ENCODE measurements at places on chromosomes 1 and 21.

- DNase-seq = no peak
These were observed 4.8 kb upstream of the C8A start for GRCh38 chr1:56849750-56850149.

GRCh38 chr1:156515956-156516355 is 15.4 kb upstream of the MEF2D start:
- no peak for DNase-seq

DNA sequence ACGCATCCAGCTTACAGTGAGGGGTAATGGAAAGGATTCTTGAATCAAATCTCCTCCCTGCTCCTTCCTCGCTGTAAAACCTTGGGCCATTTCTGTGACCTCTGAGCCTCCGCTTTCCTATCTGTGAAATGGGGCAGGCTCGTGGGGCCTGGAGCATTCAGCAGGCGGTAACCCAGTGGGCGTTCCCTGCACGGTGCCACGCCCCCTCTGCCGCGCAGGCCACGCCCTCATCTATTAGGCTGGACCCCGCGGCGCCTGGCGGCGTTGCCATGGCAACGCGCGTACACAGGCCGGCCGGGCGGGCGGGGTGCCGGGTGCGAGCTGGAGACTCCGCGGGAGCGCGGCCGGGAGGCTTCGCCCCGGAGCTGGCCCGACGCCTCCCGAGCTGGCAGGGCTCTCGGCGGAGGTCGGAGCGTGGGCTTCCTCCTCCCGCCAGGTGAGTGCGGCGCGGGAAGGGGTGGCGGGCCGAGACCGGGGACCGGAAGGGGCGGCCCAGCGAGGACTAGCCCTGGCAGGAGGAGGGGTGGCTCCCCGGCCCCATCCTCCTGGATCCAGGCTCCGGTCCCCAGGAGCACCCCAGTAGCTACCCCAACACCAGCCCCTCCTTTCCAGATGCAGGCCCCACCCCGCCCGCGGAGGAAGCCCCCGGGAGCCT is at the start of gene FHAD1:
TSS of gene FHAD1 (plus strand) at position 264 of the 655 bp plus-strand sequence. CDS start 4,562 bp downstream, outside the sequence.
- peak; percentile 43 for DNase-seq

- no peak for DNase-seq
These were observed 81.6 kb downstream of the PAX7 start for GRCh38 chr1:18712252-18712600.

DNA sequence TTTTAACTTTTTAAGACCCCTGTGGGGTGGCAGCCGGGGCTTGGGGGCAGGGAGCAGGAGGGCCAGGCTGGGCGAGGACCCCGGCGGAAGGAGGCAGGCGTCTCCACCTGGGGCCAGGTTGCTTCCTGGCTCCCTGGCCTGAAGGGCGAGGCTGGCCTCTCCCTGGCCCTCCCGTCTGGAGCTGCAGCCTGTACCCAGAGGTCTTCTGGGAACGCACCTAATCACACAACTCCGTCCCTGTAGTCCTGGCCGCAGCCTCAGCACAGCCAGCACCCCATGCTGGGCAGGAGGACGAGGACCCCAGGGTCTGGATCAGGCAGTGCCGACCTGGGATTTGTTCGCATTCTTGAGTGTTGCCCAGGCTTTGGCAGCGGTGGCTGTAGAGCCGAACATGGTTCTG is 14.1 kb upstream of the TTC34 start:
- DNase-seq = no peak

DNA sequence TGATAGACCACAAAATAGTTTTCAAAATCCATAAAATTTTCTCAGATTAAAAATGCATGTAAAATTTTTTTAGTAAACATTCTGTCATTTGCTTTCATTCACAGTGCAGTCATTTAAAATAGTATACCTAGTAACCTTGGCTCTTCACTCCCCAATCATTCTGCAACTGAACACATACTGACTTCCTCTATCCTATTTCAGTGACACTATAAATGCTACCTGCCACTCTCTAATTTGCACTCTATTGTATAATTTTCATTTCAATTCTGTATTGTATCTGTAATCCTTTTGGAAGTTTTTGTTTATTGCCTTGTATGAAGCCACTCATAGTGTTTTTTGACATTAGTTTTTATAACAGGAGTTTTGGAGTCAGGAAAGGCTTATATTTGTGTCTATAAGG is 1029.1 kb upstream of the NCAM2 start:
- DNase-seq = no peak

GRCh38 chr1:218536296-218536986 is 191.3 kb downstream of the TGFB2 start:
- DNase-seq = no peak

GRCh38 chr1:92356956-92357355 is 58.1 kb downstream of the RPAP2 start:
- DNase-seq = peak; percentile 48

DNA sequence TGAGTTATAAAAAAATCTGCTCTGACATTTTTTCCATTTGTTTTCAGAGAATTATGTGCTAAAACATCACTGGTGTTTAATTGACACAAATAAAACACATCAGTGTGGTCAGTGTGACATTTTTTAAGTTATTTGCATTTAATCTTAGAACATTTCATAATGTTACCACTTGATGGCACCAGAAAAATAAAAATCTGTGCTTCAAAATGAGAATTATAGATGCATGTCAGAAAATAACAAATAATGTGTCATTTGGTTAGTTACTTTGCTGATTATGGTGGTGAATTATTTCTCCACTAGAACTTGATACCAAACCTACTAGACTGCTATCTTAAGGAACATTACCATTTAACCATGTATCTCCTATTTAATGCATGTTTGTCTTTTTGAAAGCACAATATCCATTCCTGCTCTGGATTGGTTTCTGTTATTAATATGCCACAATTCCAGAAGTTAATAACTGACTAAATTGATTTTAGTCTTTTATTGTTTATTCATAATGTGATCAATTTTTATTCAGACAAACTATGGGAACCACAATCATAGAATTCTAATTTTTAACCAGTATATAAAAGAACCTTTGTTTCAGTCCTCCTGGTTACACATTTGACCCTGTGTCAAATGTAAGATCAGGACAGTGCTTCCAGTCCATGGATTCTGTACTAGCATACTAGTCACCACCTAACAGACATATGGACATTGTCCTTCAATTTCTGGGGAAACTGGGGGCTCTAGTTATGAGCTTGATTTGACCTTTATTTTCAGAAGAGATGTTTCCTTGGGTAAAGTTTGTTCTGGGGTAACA is 81.0 kb downstream of the RPS6KC1 start:
- no peak for DNase-seq

DNA sequence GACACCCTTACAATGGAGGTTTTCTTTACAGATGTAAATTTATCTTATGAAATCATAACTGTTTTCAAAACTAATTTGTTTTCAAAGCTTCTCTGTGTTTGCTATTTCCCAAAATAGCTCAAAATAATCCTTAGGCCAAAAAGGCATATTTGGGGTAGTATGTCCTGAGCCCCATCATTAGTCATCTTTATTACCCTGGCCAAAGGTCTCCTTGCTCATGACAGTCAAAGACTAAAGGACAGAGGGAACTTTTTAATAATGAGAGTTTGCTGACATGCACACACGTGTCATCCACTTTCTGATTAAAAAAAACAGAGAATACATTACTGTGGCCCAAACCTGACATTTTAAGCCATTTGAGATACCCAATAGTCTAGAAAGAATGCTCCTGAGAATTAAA is 221.9 kb upstream of the DUSP10 start:
- DNase-seq = no peak

DNA sequence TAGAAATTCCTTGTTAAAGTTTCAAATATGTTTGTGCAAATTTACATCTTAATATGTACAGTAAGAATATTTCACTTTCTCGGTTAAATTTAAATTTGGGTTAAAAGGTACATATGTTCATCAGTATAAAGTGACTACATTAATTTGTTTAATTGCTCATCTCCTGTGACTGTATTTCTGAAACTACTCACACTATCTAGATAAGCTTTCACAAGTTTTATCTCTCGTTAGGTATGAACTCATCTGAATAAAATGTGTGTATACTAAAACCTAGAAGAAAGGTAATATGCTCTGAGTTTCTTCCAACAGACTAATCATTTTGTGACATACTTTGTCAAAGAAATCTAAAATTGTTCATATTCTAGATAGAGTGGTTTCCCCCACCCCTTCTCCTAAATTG is 150.7 kb downstream of the PATJ start:
- no peak for DNase-seq

DNA sequence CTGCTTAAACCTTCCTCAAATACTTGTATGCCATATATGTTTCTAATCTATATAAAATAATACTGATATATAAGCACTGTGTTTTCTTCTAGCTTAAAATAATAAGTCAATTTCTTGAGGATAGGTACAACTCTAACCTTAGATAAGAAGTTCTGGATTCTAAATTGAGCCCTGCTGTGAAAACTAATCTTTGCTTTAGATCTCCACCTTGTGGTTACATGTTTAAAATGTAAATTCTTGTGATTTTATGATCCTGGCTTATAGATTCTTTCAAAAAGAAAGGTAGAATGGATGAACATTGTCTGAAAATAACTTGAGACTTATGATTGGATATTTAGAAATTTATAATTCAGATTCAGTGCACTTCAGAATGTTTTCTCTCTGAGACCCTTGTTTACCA is 38.9 kb upstream of the HMCN1 start:
- no peak for DNase-seq

GRCh38 chr1:4851385-4852065 is 197.1 kb downstream of the AJAP1 start:
- DNase-seq = no peak

GRCh38 chr1:66542811-66543767 is 9.1 kb downstream of the SGIP1 start:
- DNase-seq = peak; percentile 88

GRCh38 chr21:33945652-33946270 is 30.2 kb upstream of the ATP5PO start:
- no peak for DNase-seq

GRCh38 chr1:237717106-237717505 is 173.6 kb downstream of the ZP4 start:
- DNase-seq = no peak

DNA sequence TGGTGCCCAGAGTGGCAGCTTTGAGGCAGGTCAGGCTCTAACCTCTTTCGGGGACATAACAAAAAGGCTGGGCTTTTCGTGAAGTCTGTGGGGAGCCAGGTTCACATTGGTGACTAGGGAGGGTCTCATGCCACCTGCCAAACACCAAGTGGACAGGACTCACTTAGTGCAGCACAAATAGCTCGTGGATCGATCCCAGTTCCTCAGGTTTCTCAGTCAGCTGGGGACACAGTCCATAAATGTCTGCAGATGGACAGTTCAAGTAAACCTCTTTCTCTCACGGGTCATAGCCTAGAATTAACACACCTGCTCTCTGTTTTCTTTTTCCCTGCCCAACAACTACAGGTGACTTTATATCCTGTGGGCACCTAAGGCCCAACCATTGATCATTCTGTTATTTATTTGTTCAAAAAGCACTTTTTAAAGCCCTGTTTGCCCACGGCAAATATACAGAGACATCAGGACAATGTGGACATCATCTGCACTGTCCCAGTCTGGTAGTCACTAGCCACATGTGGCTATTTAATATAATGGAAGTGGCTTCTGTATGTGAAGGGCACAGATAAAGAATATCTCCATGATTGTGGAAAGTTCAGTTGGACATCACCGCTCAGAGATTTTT is 53.5 kb downstream of the CAPN2 start:
- no peak for DNase-seq

- no peak for DNase-seq
These were observed 838.2 kb upstream of the RGS18 start for GRCh38 chr1:191320062-191320461.

DNA sequence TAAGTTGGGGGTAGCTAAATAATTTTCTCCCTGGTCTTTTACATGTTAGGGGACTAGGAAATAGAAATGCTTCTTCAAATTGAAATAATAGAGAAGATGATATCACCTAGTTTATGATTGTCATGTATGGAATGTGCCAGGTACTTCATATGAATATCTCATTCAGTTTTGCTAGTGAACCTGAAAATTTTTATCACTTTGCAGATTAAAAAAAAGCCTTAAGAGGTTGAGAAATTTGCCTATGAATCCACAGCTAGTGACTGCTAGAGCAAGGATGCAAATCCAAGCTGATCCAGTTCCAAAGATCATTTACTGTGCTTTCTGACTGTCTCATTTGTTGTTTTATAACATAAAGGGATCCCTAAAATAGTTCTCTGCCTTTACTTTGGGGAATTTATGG is 24.7 kb downstream of the RNF2 start:
- DNase-seq = no peak

DNA sequence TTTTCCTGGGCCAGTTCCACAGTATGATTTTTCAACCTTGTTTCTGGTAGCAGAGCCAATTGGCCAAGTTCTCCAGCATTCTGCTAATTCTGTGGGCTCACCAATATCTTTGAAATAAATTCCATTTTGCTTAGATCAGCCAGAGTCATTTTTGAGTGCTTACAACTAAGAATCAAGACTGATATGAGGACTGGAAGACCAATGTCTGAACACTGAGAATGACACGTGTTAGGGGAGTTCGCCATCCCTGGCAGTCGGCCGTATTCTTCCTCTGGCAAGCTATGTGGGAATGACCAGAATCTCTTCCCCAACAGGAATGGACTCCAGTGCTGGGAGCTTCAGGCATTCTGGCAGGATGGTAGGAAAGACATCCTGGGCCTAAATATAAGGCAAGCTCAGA is 4.9 kb upstream of the TENT5C start:
- no peak for DNase-seq

GRCh38 chr21:37039411-37040075 is 33.0 kb downstream of the RIPPLY3 start:
- no peak for DNase-seq

DNA sequence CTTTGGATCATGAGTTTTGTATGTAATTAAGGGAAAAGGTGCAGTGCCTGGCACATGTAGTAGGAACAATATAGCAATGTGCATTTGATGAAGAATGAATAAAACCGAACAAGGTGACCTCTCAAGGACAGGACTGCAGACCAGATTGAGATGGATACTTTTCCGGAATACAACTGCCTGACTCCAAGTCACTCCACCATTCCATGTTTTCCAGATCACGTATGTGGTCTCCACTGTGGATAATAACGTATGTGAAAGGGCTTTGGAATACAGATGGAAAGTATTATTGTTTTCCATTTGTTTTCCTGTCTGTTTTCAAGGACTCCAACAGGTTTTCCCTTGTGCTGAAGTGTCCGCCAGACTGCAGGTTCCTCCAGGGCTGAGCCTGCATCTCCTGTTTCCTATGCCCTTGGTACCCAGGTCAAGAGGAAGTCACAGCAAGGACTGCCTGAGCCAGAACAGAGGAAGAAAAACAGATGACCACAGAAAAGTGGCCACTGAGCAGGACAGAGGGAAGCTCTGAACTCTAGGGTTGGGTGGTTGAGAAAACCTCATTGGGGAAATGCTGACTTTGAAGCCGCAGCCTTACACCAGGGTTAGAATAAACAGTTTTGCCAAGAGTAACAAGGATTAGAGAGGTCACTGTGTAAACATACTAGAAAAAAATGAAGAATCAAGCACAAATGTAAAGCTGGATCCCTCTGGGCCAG is 4.0 kb downstream of the CFAP45 start:
- no peak for DNase-seq
